ENCODE measurements at places on chromosomes 1 and 21.
A peak's percentile ranks its signal among the peaks of the same experiment; 100 is the strongest.

DNA sequence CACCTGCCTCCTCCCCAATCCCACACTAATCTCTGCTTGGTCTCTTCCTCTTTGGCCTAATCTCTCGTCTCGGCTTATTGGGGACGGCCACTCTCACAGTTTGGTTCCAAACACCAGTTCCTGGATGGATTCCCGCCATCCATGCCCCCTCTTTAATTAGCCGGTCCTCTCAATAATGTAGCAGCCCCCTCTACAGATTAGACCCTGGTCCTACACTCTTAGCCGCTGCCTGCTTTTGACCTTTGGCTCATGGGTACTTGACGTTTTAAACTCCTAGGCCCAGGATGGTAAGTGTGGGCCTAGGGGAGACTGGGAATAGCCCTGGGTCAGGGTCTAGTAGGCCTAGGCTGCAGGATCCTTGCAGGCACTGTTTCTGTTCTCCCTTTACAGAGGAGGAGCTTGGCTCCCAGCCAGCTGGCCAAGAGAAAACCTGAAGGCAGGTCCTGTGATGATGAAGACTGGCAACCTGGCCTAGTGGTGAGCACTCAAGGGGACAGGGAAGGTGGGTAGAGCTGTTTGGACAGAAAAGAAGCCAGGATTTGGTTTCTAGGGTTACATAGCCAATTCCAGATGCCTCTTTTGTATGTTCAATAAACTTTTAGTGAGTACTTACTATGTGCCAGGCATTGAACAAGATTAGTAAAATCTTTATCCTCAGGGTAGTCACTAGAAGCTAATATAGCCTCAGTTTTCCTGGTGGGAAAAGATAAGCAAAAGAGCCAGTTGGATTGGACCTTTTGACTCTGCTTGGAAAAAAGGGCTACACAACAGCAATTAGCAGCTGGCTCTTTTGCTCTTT lies 758 bp downstream of the RAD54L start:
- peak overlapping the region; percentile 57 for H3K4me3 ChIP-seq
- no peaks in the 10 kb centered on the region for H3K27me3 ChIP-seq
- peaks cover 5% of the 10 kb centered on the region for H3K4me1 ChIP-seq
- peak; percentile 73 for DNase-seq
- peaks cover 41% of the 10 kb centered on the region for H3K36me3 ChIP-seq

DNA sequence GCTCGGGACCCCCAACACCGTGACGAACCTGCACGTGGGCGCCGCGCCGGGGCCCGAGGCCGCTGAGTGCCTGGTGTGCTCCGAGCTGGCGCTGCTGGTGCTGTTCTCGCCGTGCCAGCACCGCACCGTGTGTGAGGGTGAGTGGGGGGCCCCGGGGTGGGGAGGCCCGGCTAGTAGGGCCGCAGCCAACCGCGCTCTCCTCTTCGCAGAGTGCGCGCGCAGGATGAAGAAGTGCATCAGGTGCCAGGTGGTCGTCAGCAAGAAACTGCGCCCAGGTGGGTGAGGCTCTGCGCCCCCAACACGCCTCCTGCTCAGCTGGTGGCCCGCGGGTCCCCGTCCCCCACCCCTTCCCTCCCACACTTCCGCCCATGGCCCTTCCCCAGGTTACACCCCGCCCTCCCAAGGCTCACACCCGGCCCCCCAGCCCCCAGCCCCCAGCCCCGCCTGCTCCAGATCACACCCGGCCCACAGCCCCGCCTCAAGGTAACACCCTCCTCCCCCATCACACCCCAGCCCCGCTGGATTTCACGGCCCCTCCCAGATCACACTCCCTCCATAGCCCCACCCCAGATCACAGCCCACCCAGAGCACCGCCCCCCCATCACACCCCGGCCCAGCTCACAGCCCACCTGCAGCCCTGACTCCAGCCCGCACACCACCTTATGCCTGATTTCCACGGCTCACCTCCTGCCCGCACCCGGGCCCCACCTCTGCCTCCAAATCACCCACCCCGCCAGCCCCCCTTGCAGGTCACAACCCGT lies 2.4 kb upstream of the MMP23B start:
- DNase-seq = peak; percentile 50
- no peaks in the 10 kb centered on the region for H3K36me3 ChIP-seq
- no peak overlapping the region for H3K27ac ChIP-seq
- H3K4me3 ChIP-seq = no peak overlapping the region
- H3K27me3 ChIP-seq = peaks cover 18% of the 10 kb centered on the region

GRCh38 chr1:14715266-14715665 lies 116.8 kb downstream of the KAZN start:
- no peak overlapping the region for H3K27ac ChIP-seq
- DNase-seq = no peak
- H3K4me1 ChIP-seq = no peaks in the 10 kb centered on the region
- no peaks in the 10 kb centered on the region for H3K27me3 ChIP-seq

DNA sequence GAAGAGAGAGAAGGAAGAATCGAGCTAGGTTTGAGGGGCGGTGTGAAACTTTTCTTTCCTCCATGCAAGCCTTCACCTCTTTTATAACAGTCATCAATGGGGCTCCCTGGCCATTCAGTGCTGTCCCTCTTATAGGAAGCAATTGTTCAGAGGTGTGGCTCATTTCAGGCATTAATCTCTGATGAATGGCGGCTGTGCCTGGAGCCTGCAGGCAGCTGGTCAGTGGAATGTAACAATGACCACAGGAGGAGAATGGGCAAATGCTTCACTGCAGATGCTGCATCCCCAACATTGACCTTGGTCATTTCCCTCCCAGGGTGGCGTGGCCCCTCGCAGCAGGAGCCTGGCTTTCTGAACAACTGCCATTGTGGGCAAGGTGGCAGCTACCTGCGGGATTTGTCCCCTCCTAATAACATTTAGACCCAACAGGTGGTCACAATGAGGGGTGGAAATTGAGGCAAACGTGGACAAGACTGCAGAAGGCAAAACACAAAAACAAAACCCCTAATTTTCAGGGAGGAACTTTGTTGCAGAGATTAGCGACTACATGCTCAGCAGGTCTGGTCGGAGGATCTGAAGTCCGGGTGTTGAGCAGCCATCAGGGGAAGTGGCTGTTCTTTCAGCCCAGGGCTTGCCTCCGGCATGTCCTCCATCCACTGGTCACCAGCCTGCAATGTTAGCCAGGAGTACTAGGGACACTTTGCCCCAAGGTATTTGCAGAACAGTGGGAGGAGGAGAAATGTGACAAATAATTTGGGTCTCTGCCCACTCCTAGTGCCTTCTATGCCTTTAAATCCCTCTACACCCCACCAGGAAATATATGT lies 97.3 kb upstream of the PAXBP1 start:
- H3K36me3 ChIP-seq = no peaks in the 10 kb centered on the region
- H3K4me3 ChIP-seq = no peak overlapping the region
- no peak overlapping the region for H3K27ac ChIP-seq
- peaks cover 25% of the 10 kb centered on the region for H3K27me3 ChIP-seq
- H3K4me1 ChIP-seq = no peaks in the 10 kb centered on the region

DNA sequence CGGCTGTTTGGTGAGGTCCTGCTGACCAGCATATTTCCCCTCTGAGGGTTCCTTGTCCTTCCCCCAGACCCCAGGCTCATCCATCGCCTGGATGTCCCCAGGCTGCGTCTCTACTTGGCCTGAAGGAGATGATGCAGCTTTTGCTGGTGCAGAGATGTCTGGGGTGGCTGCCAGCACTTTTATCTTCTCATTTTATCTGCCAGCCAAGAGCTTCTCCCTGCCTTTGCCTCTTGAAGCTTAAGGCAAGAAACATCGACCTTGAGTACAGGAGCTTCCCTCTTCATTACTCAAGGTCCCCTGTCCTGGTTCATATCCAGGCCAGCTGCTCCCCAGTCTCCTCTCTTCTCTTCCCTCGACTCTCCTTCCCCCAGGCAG lies 9.2 kb upstream of the H6PD start:
- no peak overlapping the region for H3K4me3 ChIP-seq
- no peak overlapping the region for H3K27ac ChIP-seq
- H3K4me1 ChIP-seq = peaks cover 6% of the 10 kb centered on the region

- peak; percentile 55 for DNase-seq
- H3K27ac ChIP-seq = no peak overlapping the region
- no peaks in the 10 kb centered on the region for H3K36me3 ChIP-seq
These were observed 9.8 kb downstream of the TNFRSF18 start for GRCh38 chr1:1196431-1197187.

DNA sequence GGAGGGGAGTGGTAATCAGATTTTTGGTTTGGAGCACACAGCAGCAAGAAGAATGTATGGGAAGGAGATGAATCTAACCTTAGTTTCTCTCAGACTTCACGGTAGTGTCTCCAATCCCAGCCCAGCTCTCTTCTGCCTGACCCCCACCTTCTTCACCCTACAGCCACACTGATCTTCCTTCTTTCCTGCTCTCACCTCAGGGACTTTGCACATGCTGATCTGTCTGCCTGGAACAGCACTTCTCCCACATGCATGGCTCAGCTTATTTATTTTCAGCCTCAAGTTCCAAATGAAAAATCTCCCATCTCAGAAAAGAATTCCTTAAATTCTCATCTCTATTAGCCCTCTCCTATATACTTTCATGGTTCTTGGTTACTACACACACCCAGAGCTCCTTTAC lies 48.8 kb upstream of the LPAR3 start:
- no peaks in the 10 kb centered on the region for H3K27me3 ChIP-seq
- no peaks in the 10 kb centered on the region for H3K36me3 ChIP-seq
- peaks cover 5% of the 10 kb centered on the region for H3K4me1 ChIP-seq
- no peak overlapping the region for H3K27ac ChIP-seq
- no peak overlapping the region for H3K4me3 ChIP-seq
